Skin of body (tissue), 3 donors: ENCODE measurements at places on chromosomes 4 and X. TPM values are rescaled to one million over a fixed set of nuclear protein-coding genes. Genes with fewer than 3 reads are reported as not detected.

The NR3C2 gene
- total RNA-seq: 5.2 TPM

The SYNPO2 gene
- total RNA-seq: 26.7 TPM

- no peak for DNase-seq
These were observed 45.0 kb downstream of the APBB2 start for GRCh38 chr4:41169256-41169800.

- no peak for DNase-seq
These were observed 11.5 kb downstream of the PRPS2 start for GRCh38 chrX:12802741-12803140.

GRCh38 chr4:163651761-163652160 is 157.3 kb downstream of the TMA16 start:
- DNase-seq: no peak
